ENCODE measurements at places on chromosomes 2 and 18.

- no peak for DNase-seq
Observed at GRCh38 chr2:191881982-191882816, 35.3 kb upstream of the CAVIN2 start.

GRCh38 chr2:118000041-118000440 lies 13.8 kb downstream of the CCDC93 start:
- DNase-seq, result no peak

- DNase-seq, result no peak
Observed at GRCh38 chr2:37357530-37357929, 13.1 kb downstream of the QPCT start.

DNA sequence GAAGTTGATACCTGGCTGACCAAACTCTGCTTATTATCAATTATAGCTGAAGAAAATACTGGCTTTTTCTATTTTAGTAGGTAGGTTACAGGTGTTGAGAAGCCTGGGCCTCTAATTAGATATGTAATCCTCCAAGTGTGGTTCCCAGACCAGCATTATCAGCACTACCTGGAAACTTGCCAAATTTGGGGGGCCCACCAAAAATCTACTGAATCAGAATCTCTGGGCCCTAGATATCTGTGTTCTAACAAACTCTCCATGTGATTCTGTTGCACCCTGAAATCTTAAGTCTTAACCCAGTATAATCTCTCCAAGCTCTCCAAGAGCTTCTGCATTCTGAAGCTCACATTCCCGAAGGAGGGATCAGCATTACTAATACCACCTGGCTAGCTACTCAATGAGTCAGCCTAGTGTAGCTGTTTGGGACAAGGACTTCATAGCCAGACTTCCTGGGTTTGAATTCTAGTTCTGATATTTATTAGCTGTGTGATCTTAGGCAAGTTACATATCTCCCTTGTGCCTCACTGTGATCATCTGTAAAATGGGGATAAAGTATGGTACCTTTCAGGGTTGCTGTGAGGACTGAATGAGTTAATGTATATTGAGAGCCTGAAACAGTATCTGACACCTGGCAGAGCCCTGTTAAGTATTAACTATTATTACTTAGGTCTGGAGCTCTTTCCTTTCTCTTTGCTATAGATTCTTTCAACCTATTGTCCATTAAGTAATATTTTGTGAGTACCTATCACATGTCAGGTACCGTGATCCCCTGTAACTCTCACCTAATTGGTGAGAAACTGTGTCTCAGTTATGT lies 94.1 kb upstream of the CD302 start:
- no peak for DNase-seq

DNA sequence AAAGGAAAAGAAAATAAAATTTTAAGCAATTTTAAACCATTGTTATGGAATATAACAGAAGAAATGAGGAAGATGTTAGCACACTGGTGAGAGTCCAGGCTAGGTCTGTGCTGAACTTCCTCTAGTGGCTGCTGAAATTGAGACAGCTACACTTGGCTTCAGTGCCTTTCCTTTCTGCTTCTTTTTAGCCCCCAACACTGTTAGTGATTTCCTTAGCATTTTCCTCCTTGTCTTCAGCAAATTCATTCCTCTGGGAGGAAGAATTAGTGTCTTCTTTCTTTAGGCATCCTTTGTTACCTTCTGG lies 47.6 kb downstream of the ITGAV start:
- DNase-seq, result no peak
